ENCODE measurements at places on chromosomes 1 and 21. TPM values are rescaled to one million over a fixed set of nuclear protein-coding genes. Genes with fewer than 3 reads are reported as not detected.

GRCh38 chr1:25544243-25544764, 898 bp downstream of the LDLRAP1 start:
- H3K27ac ChIP-seq = peak overlapping the region; percentile 86
- peaks cover 55% of the 10 kb centered on the region for H3K4me1 ChIP-seq
- no peaks in the 10 kb centered on the region for H3K36me3 ChIP-seq
- H3K4me3 ChIP-seq = peak overlapping the region; percentile 86

GRCh38 chr1:165560883-165561656, 17.3 kb downstream of the LRRC52 start:
- H3K4me3 ChIP-seq = no peak overlapping the region
- no peaks in the 10 kb centered on the region for H3K4me1 ChIP-seq
- H3K27me3 ChIP-seq = no peaks in the 10 kb centered on the region
- no peak for DNase-seq

GRCh38 chr1:44820328-44821239, 12.3 kb downstream of the BTBD19 start:
- peak overlapping the region; percentile 93 for H3K27ac ChIP-seq
- no peak for DNase-seq
- no peaks in the 10 kb centered on the region for H3K27me3 ChIP-seq
- no peaks in the 10 kb centered on the region for H3K36me3 ChIP-seq
- peaks cover 24% of the 10 kb centered on the region for H3K4me1 ChIP-seq

DNA sequence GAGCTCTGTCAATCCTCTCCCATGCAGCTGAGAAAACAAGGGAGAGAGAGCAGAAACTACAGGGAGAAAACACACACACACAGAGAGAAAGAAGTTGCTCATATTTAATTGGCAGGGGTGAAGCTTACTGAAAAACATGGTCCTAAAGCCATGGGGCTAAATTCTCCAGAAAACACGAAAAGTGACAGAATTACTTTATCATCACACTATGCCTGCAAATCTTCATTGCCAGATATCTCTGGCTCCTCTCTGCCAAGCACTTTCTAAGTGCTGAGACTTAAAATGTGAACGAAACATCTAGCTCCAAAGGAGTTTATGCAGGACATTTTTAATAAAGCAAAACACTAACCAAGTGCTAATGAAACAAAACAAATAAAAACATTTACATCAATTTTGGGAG, 134.1 kb downstream of the DAB1 start:
- no peak overlapping the region for H3K27ac ChIP-seq
- H3K36me3 ChIP-seq = no peaks in the 10 kb centered on the region
- H3K4me3 ChIP-seq = no peak overlapping the region
- H3K4me1 ChIP-seq = no peaks in the 10 kb centered on the region
- H3K27me3 ChIP-seq = no peaks in the 10 kb centered on the region
- no peak for DNase-seq

DNA sequence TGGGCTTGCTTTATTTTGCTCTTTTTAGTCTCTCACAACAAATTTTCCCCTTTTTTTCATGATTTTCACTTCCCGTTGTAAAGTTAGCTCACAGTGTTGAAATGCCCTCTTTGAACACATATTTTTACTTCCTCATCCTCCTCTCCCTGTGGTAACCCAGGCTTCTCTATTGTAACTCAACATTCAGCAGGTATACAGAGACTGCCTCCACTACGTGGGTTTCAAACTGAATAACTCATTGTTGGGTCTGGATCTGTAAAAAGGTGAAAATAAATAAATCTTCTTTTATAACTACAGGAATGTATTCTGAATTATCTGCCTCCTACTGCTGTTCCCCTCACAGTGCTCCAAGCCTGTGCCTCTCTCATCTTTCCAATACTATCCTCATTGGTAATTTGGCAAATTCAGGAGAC, 166.4 kb downstream of the RUNX1 start:
- peaks cover 4% of the 10 kb centered on the region for H3K27me3 ChIP-seq
- H3K36me3 ChIP-seq = no peaks in the 10 kb centered on the region
- H3K27ac ChIP-seq = peak overlapping the region; percentile 16
- no peak for DNase-seq
- no peak overlapping the region for H3K4me3 ChIP-seq
- H3K4me1 ChIP-seq = peaks cover 21% of the 10 kb centered on the region

- H3K4me1 ChIP-seq = peaks cover 48% of the 10 kb centered on the region
- peaks cover 32% of the 10 kb centered on the region for H3K36me3 ChIP-seq
- no peak for DNase-seq
These were observed 9.7 kb upstream of the COL8A2 start for GRCh38 chr1:36134505-36135329.

DNA sequence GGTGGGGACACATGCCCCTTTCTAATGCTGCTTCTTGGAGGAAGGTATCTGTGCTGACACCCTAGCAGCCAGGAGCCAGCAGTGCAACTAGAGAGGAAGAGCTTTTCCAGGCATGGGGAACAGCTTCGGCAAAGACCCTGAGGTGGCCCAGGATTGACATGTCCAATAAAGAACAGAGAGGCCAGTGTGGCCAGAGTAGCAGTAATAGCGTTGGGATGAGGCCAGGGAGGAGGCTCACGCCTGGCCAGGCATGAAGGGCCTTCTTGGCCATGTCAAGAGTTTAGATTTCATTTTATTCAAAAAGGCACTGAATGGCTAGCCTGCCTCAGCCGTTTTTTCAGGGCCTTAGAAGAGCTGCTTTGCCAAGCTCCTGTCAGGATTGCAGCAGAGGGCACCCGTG, 16.3 kb upstream of the ADAMTSL4 start:
- H3K27ac ChIP-seq = peak overlapping the region; percentile 86
- H3K27me3 ChIP-seq = no peaks in the 10 kb centered on the region
- no peaks in the 10 kb centered on the region for H3K36me3 ChIP-seq
- no peak overlapping the region for H3K4me3 ChIP-seq
- no peak for DNase-seq

RCC2 gene
- total RNA-seq = 12.0 TPM

MACF1 gene
- total RNA-seq = 386 TPM

LCE6A gene
- not detected for total RNA-seq

S100A8 gene
- total RNA-seq = 10.8 TPM

SRM gene
- total RNA-seq = 51.0 TPM

E2F2 gene
- 0.26 TPM for total RNA-seq

SPRR5 gene
- total RNA-seq = not detected

All from esophagus muscularis mucosa (tissue), 4 donors.